SK-N-DZ (cell line): ENCODE measurements at places on chromosomes 11 and 22.

DNA sequence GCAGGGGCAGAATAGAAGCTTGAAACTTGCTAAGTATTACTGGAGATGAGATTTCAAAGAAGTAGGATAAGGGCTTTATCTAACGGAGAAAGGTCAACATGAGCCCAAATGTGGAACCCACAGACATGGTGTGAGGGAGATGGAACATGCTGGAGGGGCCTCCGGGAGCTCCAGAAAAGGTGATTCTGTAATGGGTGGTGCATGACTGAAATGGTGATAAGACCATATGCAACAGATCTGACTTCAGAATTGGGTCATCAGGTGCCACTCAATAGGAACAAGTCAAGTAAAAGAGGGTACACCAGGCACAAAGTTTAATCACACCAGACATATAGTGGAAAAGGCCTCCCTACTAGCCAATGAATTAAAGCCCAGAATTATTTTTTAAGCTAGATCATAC, 7.9 kb upstream of the CEP295 start:
- DNase-seq = no peak

GRCh38 chr11:35126000-35126878, 12.7 kb upstream of the CD44 start:
- no peak for DNase-seq

GRCh38 chr22:18068381-18068988, 9.3 kb upstream of the PEX26 start:
- no peak for DNase-seq

- no peak for DNase-seq
Measured at GRCh38 chr22:22754961-22755777, 110.8 kb downstream of the GGTLC2 start.

- no peak for DNase-seq
Measured at GRCh38 chr22:30893434-30894370, 74.9 kb downstream of the MORC2 start.

DNA sequence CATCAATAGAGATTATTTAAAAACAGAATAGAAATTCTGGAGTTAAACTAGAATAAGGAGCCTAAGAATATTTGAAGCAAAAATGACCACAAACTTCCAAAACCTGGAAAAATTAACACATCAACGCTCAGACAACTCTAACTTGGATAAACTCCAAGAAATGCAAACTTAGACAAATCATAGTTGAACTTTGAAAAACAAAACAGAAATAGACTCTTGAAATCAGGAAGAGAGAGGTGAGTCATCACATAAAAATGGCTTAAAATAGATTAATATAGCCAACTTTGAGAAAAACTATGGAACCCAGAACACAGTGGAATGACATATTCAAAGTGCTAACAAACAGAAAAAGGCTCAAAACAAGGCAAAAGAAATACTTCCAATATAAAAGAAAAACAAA, 974.2 kb downstream of the JRKL start:
- no peak for DNase-seq

DNA sequence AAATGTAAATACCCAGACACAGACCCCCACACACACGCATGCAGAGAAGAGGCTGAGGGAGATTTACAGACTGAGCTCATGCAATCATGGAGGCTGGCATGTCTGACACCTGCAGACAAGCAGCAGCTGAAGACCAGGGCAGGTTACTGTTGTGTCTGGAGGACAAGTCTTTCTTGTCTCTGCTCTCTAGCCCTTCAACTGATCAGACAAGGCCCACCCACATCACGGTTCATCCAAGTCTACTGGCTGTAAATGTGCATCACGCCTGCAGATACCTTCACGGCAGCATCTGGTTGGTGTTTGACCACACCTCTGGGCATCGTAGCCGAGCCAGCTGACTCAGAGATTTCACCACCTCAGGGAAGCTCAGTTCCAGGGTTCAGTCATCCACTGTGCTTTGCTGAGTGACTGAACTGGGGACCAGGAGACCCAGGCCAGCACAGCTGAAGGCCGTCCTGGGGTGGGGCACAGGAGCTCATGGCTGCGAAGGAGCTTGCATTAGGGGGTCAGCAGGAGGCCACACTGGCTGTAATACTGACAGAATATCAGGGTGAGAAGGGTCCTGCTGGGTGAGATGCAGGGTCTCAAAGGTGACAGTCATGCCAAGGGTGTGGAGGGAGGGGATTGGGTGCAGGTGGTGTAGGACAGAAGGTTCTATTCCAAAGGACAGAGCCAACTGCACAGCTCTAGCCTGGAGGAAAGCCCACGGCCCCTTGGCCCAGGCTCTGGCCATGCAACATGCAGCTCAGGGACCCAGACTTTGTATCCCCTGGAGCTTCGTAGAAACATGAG, 304.9 kb downstream of the BRD1 start:
- DNase-seq = no peak

GRCh38 chr22:26170795-26171580, 1.7 kb downstream of the SEZ6L start:
- DNase-seq = no peak

DNA sequence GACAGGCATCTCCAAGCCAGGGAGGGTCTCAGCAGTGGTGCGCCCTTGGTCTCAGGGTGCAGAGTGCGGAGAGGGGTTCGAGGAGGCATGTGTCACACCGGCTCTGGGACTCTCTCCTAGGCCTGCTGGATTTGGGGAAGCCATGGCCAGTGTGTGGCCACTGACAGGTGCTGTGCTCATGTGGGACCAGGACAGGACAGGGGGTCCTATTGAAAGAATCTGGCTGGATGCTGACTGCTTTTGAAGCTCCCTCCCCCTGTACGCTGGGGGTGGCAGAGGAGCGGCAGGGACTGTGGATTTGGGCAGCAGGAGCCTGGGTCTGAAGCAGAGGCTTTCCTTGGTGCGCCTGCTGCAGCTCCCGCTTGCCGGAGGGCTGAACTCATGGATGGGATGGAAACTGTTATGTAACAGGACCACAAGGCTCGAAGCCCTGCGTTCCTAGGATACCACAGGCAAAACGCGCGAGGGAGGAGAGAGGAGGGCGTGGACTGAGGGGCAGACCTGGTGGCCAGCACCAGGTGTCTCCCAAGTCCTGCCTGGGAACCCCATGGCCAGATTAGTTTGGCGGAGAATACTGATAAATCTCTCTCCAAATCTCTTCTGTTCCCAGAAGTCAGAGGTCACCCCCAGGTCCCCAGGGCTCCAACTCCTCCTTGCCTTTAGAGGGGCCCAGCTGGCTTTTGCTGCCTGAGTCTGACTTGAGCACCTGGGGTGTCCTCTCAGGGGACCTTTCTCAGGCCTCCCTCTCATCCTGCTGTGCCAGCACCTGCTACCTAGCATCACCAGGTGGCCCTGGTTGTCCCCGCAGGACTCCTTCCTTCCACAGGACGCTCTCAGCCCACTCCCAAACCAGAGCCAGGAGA, 13.8 kb upstream of the TEF start:
- DNase-seq = peak; percentile 32

DNA sequence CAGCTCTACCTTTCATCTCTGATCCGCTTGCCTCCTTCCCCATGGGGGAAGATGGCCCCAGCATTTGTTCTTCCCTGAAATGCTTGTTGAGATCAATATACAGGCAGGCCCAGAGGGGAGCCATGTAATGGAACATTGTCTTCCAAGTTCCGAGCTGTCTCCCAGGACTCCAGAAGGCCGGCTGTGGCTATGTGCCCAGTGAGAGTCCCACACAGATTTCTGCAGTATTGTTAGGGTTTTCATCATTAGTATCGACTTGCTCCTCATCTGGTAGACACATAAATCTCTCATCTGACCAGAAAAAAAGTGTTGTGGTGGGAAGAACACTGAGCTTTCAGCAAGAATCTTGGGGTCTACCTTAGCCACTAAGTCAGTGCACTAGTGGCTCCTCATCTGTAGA, 163.4 kb downstream of the TRIM29 start:
- DNase-seq = no peak

- DNase-seq = peak; percentile 82
Measured at GRCh38 chr11:57482782-57483561, 22.6 kb downstream of the RTN4RL2 start.
